LHCN-M2 (cell line): ENCODE measurements at places on chromosomes 11 and 22. TPM values are rescaled to one million over a fixed set of nuclear protein-coding genes. Genes with fewer than 3 reads are reported as not detected.

Gene CCDC73
- total RNA-seq = not detected in 2 replicates

Gene LRRN4CL
- total RNA-seq = 41.4 and 68.1 TPM in 2 replicates

Gene TBX10
- not detected in 2 replicates for total RNA-seq

Gene CD248
- total RNA-seq = 0.06 TPM in 1 of 2 replicates, not detected in the other

Gene CDC42BPG
- total RNA-seq = 0.11 TPM in 1 of 2 replicates, not detected in the other

Gene CATSPERZ
- 0.29 TPM in 1 of 2 replicates, not detected in the other for total RNA-seq

Gene SEZ6L
- not detected in 2 replicates for total RNA-seq

Gene OR5B17
- not detected in 2 replicates for total RNA-seq
